Urinary bladder (tissue), 4 donors: ENCODE measurements at places on chromosomes 6 and 20. TPM values are rescaled to one million over a fixed set of nuclear protein-coding genes. Genes with fewer than 3 reads are reported as not detected.

DNA sequence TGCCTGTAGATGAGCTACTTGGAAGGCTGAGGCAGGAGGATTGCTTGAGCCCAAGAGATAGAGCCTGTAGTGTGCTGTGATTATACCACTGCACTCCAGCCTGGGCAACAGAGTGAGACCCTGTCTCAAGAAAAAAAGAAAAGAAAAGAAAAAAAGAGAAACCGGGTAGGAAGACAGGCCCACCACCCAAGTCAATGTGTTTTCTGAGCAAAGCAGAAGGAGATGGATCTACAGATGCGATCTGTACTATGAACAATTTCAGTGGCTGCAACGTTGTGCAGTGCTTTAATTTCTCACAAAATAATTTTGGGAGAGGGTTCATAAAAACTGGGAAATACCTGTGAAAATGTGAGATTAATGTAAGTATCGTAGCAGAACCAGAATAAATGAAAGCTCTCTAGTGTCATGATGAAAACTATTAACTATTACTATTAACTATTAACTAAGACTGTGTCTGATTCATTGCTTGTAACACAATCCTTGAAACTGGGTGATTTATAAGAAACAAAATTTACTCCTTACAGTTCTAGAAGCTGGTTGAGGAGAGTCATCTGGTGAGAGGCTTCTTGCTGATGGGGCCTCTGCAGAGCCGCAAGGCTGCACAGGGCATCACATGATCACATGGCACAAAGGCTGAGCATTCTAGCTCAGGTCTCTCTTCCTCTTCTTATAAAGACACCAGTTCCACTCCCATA is 233.1 kb upstream of the ZNF217 start:
- DNase-seq, result no peak

DNA sequence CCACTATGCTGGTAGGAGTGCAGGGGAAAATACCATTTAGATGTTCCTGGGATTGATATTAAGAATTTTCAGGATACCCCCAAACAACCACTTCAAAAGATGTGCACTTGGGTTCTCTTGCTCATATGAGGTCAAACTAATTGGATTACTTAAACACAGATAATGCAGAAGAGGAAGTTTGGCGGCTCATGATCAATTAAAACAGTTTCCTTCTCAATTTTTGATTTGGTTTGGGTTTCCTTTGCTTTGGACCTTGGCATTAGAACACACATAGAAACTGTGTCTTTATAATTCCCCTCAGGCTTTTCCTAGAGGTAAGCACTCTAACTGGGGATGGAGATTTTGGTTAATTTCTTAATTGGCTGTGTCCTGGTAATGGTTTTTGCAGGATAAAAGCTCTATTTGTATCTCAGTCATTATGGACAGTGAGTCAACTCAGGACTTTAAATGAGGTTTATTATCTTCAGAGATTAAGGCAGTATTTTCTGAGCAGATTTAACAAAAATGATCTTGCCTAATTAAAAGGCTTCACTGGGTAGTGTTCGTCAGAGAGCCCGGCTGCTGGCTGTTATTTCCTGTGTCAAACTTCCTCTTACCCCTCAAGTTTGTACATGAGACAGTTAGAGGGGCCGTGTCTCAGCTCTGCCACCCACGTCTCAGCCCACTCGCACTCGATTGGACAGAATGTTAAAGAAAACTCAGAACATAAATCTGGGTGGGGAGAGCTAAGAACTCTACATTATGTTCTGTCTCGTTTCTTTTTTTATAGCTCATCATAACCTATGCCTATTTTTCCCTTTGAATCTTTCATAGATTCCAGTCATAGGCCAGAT is 50.3 kb upstream of the PREP start:
- DNase-seq, result no peak

- no peak for DNase-seq
Observed at GRCh38 chr20:51512645-51513044, 29.9 kb downstream of the NFATC2 start.

DNA sequence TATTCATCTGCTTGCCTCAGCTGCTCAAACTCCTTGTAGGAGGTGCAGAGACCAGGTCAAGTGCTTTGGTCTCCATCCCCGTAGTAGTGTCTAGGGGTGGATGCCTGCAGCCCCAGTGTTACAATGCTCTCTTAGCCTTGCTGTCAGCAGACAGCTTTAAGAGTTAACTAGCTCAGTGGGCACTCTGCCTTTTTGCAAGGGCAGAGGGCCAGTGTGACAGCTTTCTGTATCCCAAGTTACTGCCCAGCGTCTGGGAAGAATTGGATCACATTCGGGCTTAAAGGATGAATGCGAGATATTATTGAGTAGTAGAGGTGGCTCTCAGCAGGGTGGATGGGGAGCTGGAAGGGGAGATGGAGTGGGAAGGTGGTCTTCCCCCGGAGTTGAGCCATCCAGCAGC is 339.9 kb upstream of the RNF217 start:
- DNase-seq, result no peak

DNA sequence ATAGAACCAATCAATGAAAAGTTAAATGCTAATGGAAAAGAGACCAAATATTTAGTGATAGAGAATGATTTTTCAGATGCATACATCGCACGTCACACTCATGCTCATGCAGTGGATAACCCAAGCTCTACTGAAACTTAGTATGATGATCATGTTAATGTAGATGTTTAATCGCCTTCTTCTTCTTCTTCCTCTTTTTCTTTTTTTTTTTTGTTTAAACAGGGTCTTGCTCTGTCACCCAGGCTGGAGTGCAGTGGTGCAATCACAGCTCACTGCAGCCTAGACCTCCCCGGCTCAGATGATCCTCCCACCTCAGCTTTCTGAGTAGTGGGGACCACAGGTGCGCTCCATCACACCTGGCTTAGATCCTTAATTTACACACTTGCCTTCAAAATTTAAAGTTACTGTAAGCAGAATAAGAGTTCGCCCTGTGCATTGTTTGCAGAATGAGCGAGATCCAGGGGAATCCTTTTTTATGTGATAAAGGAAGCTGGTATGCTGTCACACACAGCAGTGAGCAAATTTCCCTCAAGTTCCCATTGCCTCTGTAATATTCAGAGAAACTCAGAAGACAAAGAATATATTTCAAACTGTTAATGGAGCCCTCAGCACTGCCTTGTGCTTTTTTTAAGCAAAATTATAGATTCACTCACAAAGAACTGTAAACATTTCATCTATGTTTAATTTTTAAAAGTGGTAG is 194.2 kb upstream of the SGK1 start:
- no peak for DNase-seq

GRCh38 chr6:2247664-2248063 is 2.3 kb upstream of the GMDS start:
- no peak for DNase-seq

GRCh38 chr20:41478026-41478425 is 111.4 kb upstream of the EMILIN3 start:
- no peak for DNase-seq

CFAP61 gene
- polyA plus RNA-seq, result 0.35 TPM
